Activated naive CD8-positive, alpha-beta T cell treated with anti-CD3 and anti-CD28 coated beads for 36 hours (primary cell): ENCODE measurements at places on chromosomes 6 and 20.

DNA sequence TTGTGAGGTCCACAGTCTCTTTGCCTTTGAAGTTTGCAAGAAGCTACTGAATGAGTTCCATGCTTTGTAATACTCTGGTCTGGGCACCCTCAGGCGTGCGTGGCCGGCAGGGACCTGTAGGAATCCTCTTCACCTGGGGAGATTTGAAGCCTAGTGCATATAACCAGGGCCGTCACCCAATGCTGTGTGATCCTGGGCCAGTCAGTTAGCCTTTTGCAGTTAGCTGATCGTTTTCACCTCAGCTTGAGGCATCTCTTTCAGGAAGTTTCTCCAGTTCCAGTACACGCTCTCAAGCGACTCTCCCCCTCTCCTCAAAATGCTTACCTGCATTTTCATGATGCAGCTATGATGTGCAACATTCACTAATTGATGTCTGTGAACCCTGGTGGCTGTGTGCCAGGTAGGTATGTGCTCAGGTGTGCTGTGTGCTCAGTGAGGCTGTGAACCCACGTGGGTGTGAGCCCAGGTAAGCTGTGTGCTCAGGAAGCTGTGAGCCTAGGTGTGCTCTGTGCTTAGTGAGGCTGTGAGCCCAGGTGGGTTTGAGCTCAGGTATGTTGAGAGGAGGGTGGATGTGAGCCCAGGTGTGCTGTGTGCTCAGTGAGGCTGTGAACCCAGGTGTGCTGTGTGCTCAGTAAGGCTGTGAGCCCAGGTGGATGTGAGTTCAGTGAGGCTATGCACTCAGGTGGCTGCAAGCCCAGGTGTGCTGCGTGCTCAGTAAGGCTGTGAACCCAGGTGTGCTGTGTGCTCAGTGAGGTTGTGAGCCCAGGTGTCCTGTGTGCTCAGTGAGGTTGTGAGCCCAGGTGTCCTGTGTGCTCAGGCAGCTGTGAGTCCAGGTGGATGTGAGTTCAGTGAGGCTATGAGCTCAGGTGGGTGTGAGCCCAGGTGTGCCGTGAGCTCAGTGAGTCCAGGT is 120.4 kb downstream of the PHACTR3 start:
- DNase-seq: no peak

DNA sequence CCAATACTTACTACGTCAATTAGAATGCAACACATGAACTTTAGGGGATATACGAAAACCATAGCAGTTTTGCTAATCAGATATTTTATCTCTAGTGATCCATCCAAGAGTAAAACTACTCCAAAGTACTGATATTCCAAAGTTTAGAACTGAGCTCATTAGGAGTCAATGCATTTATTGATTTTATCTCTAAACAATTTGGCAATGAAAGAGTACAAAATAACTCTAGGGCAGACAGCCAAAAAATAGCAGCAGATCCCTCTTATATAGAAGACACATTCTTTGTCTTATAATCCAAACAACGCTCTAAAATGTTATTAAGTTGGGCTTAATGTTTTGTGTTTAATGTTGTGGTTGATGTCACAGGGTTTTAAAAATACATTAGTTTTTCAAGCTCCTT is 923.9 kb upstream of the MAN1A1 start:
- no peak for DNase-seq

- DNase-seq: no peak
Measured at GRCh38 chr6:38078671-38079070, 259.1 kb downstream of the ZFAND3 start.

DNA sequence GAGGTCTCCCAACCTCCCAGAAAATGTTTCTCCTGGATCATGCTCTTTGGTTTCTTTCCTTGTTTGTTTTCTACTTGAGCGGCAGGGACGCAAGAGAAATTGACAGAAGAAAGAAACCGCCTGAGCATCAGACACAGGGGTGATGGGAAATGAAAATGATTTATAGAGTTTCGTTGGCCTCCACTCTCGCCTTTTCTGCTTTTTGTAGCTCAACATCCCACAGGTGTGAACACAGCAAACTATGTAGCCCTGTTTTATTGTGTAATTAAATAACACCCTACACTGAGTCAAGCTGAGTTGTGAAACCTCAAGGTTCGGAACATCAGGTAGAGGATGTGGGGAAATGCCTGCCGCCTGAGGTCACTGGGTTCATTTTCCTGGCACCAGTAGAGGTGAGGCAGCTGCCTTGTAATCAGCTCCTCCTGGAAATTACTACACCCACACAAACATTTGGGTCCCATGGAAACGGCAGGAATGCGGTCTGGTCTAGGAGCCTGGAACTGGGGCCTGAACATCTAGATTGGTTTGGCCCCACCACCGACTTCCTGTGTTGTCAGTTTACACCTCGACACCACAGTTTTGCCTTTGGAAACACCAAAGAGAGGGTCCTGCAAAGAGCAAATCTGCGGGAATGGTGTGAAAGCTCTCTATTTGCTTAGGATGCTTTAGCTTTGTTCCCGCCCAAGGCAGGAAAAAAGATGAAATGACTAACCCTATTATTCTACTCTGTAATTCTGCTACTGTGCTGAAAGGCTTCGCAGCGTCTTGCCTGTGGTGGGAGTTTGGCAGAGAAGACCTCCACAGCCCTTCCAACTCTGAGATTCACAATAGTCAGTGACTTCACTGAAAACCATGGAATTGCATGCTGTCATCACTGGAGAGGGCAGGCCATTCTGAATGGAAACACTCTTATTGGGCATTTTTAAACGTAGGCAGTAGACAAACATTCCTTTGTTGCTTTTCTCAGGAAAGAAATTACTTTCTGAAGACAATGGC is 53.0 kb downstream of the ADAT2 start:
- DNase-seq: peak; percentile 3

- DNase-seq: peak; percentile 41
Measured at GRCh38 chr20:32582659-32583580, 2.2 kb downstream of the NOL4L start.

DNA sequence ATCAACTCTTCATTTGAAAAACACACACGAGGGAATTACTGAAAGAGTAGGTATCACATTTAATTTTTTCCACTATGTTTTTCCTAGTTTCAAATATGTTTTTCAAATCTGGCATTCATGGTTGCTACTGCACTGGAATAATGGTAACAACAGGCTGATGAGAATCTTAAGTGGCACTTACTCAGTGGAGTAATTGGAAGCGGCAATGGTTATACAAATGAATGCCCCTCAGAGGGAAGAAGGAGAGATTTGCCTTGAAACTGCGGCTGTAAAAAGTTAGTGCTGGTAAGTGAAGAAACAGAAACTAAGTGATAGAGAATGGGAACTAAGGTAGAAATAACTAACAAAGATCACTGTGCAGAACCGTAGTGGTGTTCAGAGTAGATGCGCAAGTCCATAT is 41.0 kb upstream of the PDE7B start:
- DNase-seq: no peak

- no peak for DNase-seq
Measured at GRCh38 chr6:32047539-32047854, 9.3 kb downstream of the CYP21A2 start.

DNA sequence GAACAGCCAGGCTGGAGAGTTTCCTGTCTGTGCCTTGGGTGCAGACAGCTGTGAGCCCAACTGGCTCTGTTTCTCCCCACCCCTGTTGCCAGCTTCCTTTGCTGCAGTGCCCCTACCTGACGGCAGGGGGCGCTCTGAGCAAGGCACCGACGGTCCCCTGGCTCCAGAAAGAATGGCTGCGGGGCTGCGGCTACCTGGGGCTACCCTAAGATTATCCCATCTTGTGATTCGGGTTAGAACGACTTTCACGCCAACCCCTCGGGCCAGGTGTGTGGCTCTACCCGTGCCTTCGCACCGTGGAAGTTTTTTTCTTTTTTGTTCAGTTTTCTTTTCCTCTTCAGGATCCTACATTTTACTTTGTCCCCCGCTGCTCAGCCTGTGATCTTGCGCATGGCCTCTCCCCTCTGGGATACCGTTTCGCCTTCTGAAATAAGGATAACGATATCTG is 33.4 kb upstream of the AAR2 start:
- DNase-seq: peak; percentile 70

GRCh38 chr6:75492386-75493153 is 1.0 kb downstream of the FILIP1 start:
- DNase-seq: no peak

DNA sequence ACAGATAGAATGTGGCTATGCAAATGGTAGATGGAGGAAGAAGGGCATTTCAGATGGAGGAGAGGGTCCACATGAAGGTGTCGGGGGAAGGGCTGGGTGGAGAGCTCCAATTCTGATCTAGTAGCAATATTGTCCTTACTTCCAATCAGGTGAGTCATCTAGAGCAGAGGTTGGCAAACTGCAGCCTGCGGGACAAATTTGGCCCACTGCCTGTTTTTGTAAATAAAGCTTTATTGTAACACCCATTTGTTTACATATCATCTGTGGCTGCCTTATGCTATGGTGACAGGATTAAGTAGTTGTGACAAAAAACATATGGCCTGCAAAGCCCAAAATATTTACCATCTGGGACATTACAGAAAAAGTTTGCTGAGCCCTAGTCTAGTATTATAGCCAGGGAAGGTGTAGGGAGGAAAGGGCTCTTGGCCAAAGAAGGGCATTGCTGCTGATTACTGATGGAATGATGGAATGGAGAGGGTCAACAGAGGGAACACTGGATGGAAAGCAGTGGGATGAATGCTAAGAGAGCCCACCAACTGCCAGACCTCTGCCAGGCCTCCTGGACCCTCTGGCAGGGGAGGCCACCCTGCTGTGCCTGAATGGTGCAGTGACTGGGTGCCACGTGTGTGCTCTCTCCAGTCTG is 79.8 kb downstream of the SLC22A23 start:
- DNase-seq: no peak

- no peak for DNase-seq
Measured at GRCh38 chr6:14021449-14021848, 96.1 kb upstream of the CD83 start.

DNA sequence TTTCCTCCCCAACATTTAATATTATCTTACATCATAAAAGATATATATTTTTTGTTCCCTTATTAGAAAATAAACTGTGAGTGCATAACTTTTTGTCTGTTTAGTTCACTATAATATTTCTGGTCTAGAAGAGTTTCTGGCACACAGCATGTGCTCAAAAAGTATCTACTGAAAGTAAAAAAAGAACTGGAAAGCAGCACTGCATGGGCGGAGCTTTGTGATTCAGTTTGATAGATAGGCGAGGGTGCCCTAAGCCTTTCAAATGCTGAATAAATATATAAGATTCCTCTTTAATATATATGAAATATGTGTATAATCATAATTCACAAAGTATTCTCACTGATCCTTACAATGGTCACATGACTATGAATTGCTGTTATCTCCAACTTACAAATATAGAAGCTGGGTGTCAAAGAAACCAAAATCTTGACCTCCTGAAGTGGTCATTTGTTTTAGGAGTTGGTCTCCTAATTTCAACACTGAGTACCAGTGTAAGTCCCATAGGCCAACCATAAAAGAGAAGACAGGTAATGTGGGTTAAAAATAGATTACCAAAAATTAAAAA is 50.8 kb downstream of the OR2B2 start:
- DNase-seq: no peak

DNA sequence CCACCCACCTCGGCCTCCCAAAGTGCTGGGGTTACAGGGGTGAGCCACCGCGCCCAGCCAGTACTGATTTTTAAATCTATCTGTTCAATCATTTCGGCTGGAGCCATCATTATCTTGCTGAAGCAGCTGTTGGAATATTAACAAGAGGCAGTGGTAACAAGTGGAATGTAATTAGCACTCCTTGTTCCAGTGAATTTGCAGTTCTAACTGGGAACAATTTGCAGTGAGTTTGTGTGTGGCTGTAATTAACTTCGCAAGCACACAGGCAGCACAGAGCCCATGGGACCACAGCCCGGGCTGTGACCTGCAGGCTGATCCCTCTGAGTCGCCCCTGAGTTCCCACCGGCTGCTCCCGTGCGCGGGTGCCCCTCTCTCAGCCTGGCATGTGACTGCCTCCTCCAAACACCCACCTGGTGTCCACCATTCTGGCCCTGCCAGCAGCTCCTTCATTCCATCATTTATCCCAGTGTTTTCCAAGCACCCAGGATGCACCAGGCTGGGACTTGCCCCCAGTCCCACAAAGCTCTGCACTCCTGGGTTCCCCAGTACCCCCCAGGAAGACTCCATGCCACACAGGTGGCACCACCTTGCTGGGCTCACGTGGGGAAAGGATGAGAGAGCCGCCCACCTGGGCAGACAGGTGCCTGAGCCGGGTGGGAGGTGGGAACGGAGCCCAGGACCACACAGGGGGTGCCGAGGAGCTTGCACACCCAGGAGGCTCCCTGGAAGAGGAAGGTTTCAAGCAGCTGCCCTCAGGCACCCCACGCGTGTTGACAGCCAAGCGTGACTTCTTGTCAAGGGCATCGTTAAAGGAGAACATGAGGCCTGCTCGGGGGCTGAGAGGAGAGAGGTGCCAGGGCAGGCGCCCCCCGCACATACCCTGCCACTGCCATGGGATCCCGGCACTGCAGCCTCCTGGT is 75.2 kb downstream of the YTHDF1 start:
- DNase-seq: no peak

- no peak for DNase-seq
Measured at GRCh38 chr20:25989196-25989595, 292.5 kb upstream of the ZNF337 start.

GRCh38 chr6:62707156-62707555 is 421.1 kb upstream of the KHDRBS2 start:
- DNase-seq: no peak

- no peak for DNase-seq
Measured at GRCh38 chr20:51298141-51298749, 244.3 kb downstream of the NFATC2 start.

GRCh38 chr20:24948939-24949679 is at the start of gene CST7:
TSS of gene CST7 (plus strand) at chr20:24949269. CDS start at chr20:24949506, 237 bp downstream.
- DNase-seq: peak; percentile 84

- DNase-seq: no peak
Measured at GRCh38 chr6:89784838-89785237, 34.8 kb downstream of the MDN1 start.

- no peak for DNase-seq
Measured at GRCh38 chr6:128339635-128340450, 180.6 kb downstream of the PTPRK start.

DNA sequence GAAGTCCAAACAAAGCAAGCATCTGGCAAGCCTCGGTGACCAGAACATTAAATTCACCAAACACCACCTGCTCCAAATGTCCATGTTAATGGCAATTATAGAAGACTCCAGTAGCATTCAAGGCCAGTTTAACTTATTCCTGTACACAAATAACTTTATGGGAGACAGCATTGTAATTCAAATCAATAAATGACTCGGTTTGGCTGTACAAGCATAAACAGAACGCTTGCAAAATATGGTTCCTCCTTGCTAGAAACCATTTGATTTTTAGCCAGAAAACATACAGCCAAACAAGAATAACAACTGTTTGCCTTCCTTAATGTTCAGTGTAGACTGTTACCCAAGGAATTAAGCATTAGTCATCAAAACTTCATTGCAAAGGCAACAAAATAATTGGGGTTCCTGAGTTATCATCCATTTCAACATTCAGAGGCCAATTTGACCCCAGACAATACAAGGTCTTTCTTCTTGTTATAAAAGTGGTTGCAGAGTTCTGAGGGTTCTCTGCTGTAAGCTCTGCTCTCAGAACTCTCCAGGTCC is 125.1 kb downstream of the BFSP1 start:
- DNase-seq: no peak
